ENCODE measurements at places on chromosomes 5 and 9.

DNA sequence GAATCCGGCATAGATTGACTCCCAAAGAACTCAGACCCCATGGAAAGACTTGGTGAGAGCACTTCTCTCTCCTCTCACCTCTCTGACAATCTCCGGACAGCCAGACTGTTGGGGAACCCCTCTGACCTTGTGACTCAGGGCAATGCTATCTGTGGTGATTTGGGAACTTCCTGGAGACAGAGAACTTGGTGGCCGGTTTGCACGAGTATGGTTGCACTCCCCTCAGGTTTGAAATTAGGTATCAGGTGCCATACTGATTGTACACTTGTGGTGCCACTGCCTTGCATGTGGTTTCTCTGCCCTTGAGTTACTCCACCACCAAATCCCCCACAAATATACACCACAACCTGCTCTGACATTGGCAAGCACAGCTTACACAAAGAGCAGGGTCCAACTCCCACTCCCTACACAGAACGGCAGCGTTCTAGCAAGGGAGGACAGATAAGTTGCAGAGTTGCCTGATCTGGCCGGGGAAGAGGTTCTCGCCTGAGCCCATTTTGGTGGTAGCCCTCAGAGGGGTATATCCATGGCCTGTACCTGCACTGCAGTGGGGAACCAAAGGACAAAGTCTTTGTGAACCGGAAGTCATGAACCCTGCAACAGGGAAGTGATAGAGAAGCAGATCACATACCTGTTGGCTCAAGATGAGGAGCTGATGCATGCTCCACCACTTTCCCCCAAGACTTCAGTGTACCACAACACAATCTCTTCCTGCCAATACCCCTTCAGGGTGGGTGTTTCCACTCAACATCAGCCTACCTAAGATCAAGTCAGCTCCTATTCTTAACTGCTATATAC, 255.1 kb downstream of the MCTP1 start:
- no peak for DNase-seq

DNA sequence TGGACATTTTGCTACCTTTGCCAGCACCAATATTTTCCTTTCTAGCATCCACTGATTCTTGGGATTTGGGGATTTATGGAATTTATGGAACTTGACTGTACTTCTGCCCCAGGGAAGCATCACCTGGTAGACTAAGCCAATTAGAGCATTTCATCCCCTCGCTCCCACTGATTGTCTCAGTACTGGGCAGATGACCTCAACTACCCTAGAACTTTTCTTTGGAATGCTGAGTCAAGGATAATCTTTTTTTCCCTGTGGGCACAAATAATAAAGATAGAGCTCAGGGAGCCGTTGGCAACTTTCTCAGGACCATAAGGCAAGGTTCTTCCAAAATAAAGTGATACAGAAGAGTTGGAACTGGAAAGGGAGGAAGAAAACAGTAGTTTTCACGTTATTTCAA, 438.4 kb downstream of the PLK2 start:
- no peak for DNase-seq

GRCh38 chr5:75707911-75708509, 9.2 kb downstream of the POC5 start:
- no peak for DNase-seq

- DNase-seq: no peak
Observed at GRCh38 chr9:109171926-109172325, 4.9 kb upstream of the FRRS1L start.

GRCh38 chr5:93677359-93677891, 64.0 kb downstream of the POU5F2 start:
- DNase-seq: no peak

DNA sequence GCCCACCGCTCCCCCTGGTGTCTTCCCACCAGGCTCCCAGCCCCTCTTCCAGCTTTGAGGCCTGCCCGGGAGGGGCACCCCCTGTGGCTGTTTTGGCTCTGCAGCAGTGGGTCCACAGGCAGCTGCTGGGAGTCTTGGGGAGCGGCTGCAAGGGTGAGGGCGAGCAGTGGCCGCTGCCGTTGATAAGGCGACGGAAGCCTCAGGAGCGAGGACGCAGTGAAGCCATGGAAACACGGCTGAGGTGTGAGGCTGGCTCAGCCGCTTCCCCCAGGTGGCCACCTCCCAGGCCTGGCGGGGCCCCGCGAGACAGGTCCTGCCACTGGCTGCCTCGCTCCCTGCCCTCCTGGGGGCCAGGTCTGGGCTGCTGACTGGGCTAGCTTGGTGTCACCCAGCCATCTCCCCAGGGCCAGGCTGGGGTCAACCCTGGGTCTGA, 41.5 kb downstream of the CXXC5 start:
- peak; percentile 64 for DNase-seq

GRCh38 chr9:80500300-80500699, 928.5 kb downstream of the TLE4 start:
- no peak for DNase-seq

- DNase-seq: no peak
Observed at GRCh38 chr5:157278319-157279037, 12.6 kb downstream of the CYFIP2 start.

GRCh38 chr9:89465001-89465451, 32.9 kb downstream of the SEMA4D start:
- no peak for DNase-seq

DNA sequence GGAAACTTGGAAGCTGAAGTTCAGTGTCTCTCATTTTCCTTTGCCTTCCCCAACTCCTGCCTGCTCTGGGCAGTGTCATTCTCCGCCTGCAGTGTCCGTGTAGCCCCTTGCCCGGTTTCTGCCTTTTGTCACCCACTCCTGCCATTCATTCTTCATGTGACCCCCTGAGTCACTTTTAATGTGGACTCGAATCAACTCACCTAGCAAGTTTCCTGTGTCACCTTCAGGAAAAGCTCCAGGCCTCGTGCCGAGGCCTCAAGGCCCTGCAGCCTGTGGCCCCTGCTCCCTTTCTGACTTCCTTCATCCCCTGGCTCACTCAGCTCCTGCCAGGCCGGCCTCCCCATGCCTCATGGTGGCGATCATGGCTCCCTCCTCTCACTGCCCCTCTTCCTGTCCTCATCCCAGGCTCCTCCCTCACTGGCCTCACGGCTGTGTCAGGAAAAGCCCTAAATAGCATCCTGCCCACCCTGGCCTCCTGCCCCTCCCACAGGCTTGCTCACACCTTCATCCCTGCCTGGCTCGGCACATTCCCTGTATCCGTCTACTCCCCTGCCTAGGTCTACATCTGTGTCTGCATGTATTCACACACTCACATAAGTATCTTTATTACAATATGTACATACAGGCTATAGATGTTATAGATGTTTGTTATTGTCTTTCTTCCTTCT, 294.9 kb downstream of the MED10 start:
- DNase-seq: no peak

DNA sequence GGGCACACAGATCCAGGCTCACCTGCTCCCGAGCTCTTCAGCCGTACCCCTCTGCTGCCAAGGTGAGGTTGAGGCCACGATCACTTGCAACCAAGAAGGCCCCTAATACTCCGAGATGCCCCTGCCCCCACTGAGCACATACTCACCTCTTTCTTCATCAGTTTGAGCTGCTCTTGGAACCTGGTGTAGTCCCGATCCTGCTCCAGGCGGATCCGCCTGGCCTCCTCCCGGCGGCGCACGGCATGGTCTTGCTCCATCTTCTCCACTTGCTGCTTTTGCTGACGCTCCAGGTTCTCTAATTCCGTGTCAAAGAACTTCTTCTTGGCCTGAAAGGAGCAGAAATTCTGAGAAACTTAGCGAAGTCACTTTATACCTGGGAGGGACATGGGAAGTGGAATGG, 75.7 kb upstream of the FBXW11 start:
- no peak for DNase-seq

DNA sequence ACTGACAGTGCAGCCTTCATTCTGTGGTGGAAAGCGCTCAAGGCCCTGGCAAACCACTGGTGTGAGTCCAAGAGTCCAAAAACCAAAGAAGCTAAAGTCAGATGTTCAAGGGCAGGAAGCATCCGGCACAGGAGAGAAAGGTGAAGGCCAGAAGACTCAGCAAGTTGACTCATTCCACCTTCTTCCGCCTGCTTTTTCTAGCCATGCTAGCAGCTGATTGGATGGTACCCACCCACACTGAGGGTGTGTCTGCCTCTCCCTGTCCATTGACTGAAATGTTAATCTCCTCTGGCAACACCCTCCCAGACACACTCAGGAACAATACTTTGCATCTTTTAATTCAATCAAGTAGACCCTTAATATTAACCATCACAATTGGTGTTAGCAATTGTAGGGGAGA, 296.1 kb downstream of the NDUFS4 start:
- no peak for DNase-seq

DNA sequence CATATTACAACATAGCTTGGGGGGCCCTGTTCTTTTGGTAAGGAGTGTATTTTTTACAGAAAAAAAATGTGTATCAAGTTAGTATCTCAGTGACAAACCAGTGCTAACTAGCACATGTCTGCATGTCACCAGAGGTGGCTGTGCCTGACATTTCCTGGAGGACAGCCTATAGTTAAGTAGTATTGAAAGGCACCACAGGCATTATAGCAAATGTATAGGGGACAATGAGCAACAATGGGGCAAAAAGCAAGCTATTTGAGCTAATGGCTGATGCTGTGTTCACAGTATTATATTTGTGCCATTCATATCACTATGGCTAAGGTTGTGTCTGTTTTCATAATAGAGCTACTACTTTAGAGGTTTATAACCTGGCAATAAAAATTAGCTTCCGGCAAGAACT, 1644.0 kb downstream of the MAT2B start:
- DNase-seq: no peak

- DNase-seq: no peak
Observed at GRCh38 chr9:71025201-71025600, 96.2 kb downstream of the TRPM3 start.

GRCh38 chr5:176818391-176819098, 8.2 kb downstream of the UNC5A start:
- DNase-seq: peak; percentile 18

DNA sequence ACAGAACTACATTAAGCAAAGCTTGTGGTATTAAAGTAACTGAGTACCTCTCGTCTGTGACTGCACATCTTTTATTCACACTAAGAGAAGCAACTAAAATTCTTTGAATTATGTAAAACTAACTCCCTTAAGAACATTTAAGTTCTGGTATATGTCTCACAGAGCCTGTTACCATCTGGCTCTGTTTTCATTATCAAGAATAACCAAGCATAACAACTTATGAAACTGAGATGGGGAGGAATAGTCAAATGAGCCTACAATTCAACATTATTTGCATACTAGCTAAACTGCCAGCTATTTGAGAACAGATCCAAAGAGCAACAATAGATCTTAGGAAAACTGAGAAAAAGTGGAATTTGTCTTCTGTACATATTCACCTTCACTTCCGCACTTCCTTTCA, 25.3 kb upstream of the ISOC1 start:
- DNase-seq: no peak

GRCh38 chr5:141328231-141328630, 2.1 kb upstream of the PCDHGA1 start:
- DNase-seq: no peak

- no peak for DNase-seq
Observed at GRCh38 chr5:98428806-98429205, 344.7 kb upstream of the RGMB start.

DNA sequence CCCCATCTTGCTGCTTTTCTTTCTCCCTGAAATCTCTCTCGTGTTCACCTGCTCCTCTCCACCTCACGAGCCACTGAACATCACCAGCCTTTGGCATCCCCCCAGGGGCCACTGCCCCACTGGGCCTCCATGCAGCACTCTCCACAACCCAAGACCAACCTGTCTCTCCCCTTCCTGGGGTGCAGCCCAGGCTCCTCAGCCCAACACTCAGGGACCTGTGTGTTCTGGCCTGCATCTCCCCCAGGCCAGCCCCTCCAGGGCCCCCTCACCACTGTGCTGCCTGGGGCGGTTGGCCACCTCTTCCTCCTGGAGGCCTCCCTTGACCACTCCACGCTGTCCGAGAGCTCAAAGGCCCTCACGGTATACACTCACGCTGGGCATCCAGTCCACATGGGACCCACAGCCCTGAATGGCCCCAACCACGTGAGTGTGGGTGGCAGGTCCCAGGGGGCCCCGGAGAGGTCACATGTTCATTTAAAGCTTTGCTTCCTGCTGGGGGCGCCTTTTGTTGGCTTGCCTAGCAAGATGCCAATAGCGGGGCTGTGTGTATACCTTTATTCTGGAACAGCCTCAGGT, 453 bp upstream of the DOK3 start:
- no peak for DNase-seq

DNA sequence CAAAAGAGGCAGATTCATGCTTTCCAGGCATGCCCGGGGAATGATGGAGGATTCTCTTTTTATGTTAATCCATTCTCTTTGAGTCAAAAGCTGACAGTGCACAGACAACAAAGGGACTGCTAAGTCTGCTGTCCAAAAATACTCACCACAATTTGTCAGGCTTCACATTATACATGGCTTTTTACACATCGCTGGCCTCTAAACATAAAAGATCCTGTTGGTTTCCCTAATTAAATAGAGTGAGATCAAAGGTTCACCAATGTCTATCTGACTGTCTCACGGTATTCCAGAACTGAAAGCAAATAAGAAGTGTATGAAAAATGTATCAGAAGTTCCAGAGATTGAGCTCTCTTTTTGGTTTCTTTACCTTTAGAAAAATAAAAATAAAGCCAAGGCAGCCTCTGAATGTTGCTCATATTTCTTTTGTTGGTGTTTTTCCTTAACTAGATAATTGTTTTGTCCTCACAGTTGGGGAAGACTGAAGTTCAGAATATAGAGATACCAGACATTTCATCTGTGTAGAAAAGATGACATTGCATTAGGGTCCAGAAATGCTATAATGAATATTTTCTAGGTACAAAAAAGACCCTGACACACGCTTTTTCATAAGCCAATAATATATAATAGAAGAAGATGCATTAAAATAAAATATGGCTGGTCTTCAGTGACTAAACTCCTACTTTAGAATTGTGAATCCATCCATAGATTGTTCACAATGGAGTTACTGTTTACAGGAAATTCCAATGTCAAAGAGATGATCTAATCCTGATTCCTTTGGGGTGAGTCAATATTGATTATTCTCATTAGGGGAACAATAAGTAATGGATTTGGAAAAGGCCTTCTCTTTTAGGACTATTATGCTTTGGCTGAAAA, 688.2 kb upstream of the CDH6 start:
- DNase-seq: peak; percentile 7

DNA sequence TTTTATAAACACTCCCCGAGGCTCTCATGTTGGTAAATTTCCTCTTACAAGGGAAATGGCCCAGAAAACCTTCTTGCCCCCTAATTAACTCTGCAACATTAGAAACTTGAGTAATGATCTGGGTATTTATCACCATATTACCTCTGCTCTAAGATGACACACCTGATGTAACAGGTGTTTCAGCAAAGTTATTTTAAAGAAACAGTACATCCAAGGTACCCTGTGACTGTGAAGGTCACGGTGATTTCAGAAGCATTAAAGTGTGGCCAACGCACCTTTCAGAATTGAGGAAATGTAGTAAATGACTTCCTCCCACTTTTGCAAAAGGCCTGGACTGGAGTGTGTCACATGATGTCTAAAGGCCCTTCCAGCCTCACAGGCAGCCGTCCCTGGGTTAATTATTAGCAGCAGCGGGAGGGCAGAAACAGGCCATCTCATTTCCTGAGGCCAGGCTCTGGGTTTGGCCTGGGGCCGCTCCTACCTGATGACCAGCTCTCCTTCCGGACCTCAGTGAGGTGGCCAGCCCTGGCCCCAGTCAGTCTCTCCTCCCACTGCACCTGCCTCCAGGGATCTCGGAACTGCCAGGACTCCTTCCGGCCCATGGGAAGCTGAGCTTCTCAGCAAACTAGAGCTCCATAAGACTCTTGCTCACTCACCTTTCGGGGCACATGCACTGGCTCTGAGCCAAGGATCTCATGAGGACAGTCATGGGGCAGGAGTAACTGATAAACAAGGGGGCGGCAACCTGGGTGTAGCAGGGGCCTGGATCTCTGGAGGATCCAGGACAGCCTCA, 20.7 kb downstream of the PTPN3 start:
- DNase-seq: peak; percentile 97

- no peak for DNase-seq
Observed at GRCh38 chr5:161311146-161311708, 235.3 kb downstream of the GABRB2 start.

Measured in HT-29 (cell line).